ENCODE measurements at places on chromosomes 12 and 14.

DNA sequence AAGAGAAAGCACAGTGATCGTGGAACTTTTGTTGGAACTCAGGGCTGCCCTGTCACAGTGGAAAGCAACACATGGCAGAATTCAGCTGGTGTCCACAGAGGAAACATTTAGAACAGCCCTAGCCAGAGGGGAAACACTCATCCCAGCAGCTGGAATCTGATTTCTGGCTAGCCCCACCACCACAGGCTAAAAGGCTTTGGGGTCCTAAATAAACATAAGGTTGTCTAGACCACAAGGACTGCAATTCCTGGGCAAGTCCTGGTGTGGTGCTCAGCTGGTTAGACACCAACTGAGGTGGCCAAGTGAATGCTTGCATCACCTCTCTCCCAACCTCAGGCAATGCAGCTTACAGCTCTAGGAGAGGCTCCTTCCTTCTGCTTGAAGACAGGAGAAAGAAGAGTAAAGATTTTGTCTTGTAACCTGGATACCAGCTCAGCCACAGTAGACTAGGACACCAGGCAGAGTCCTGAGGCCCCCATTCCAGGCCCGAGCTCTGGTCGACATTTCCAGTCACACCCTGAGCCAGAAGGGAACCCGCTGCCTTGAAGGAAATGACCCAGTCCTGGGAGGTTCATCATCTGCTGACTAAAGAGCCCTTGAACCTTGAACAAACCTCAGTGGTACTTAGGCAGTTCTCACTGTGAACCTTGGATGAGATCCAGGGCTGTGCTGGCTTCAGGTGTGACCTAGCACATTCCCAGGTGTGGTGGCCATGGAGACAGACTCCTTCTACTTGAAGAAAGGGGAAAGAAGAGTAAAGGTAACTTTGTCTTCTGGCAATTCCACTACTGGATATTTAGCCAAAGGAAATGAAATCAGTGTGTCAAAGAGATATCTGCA, 85.4 kb upstream of the PLXNC1 start:
- DNase-seq = no peak

DNA sequence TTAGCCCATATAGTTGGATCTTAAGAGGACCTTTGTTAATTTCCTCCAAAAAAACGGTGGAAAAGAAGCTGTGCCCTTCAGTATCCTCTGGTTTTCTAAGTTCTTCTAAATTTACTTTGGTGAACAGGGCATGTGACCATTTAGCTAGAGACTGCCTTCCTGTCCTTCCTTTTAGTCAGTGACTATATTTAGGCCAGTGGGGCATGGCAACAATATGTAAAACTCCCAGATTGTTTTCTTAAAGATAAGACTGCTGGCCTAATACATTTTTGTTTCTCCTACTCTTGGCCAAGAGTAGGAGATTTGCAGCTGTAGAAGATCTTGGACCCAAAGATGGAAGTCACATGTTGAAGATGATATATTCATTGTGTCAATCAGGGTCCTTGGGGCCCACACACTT, 325.1 kb upstream of the DCN start:
- no peak for DNase-seq

DNA sequence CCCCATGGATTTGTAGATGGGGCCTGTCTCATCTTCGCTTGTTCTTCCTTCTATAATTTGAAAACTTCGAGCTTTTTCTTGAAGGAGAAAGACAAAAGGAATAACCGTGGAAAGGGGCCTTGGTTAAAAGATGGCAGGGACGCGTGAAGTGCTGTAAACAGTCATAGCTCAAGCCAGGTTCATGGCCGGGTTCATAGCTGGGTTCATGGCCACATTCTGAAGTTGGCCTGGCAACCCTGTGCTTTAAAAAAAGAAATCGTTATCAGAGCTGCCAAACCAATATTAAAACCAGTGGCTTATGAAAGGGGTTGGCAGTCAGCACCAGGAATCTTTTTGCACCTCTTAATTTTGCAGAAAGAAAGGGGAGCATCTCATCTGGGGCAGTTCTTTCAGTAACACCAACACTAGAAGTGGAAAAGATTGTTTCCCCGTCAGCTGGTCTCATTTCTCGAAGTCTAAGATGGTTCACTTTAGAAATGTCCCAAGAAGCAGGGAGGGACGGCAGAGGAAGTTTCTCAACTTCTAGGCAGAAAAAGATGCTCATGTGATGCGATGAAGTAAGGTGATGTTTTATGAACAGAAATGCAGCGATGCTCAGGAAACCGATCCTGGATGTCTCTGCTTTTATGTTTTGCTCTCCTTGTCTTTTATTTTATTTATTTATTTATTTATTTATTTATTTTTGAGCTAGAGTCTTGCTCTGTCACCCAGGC, 193.1 kb upstream of the TBX3 start:
- no peak for DNase-seq

DNA sequence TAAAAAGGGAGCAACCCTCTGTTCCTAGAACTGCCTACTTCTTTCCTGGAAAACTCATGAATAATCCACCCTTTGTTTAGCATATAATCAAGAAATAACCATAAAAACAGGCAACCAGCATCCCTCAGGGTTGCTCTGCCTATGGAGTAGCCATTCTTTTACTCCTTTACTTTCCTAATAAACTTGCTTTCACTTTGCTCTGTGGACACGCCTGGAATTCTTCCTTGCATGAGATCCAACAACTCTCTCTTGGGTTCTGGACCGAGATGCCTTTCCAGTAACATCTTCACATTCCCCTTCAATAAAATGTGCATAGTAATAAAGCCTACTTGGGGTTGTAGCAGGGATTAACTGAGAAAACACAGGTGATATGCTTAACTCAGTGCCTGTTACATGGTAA, 286.4 kb upstream of the AMIGO2 start:
- no peak for DNase-seq

GRCh38 chr12:107351713-107352112, 258.4 kb upstream of the CRY1 start:
- DNase-seq = no peak

DNA sequence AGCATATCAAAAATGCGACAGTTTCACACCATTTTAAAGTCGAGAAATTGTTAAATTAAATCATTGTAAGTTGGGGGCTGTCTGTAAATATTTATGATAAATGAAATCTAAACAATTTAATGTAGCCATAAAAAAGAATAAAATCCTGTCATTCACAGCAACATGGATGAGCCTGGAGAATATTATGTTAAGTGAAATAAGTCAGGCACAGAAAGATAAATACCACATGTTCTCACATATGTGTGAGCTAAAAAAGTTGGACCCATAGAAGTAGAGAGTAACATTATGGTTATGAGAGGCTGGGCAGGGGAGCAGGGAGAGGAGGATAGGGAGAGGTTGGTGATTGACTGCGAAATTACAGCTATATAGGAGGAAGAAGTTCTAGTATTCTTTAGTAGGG, 135.9 kb downstream of the GARIN6 start:
- DNase-seq = no peak

- DNase-seq = peak; percentile 57
These were observed 60.2 kb upstream of the STXBP6 start for GRCh38 chr14:25110106-25110505.

GRCh38 chr12:86170051-86170450, 86.1 kb downstream of the MGAT4C start:
- DNase-seq = no peak

DNA sequence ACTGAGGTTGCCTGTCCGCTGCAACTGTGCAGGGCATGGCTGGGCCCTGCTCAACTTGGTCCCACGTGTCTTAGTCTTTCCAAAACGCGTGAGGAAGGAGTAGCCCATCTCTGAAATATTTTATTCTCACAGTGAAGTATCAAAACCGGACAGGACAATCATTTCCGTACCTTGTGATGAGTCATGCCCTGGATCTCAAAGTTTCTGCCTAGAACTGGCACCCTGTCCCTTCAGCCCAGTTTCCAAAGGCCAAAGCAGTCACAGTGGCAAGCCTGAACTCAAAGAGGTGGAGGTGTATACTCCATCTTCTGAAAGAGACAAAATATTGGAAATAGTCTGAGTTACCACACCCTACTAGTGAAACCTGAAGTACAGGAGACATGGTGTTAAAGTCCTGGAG, 28.5 kb upstream of the SRGAP1 start:
- DNase-seq = no peak

DNA sequence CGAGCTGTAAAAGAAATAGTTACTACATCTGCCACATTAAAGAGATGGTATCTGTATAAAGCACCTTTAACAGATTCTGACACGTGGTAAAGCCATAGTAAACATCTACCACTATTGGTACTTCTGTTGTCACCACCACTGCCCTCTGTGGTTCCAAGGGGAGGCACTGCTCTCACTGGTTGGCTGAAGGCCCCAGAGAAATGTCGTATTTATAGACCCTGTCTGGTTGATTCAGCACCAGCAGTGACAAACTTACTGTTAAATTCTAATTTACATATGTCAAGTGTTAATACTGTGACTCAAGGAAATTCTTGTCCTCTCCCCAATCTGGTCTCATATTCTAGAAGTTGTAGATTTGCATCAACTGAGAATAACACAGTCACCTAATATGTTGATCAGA, 281.1 kb downstream of the ERC1 start:
- no peak for DNase-seq

DNA sequence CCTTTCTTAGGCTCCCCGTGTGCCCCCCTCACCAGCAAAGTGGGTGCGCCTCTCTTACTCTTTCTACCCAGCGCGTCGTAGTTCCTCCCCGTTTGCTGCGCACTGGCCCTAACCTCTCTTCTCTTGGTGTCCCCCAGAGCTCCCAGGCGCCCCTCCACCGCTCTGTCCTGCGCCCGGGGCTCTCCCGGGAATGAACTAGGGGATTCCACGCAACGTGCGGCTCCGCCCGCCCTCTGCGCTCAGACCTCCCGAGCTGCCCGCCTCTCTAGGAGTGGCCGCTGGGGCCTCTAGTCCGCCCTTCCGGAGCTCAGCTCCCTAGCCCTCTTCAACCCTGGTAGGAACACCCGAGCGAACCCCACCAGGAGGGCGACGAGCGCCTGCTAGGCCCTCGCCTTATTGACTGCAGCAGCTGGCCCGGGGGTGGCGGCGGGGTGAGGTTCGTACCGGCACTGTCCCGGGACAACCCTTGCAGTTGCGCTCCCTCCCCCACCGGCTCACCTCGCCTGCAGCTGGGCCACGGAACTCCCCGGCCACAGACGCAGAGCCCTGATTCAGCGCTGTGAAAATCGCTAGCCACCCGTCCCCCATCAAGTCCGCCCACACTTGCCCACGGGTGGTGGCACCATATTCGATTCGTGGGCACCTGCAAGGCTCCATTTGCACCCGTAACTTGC, 1.3 kb downstream of the TMEM233 start:
- no peak for DNase-seq

Data from fibroblast of skin of right biceps (primary cell).